ENCODE measurements at places on chromosomes 1 and 21.

- no peak for DNase-seq
Measured at GRCh38 chr1:210234329-210234757, 1.7 kb downstream of the SERTAD4 start.

- peak; percentile 76 for DNase-seq
Measured at GRCh38 chr1:168469690-168470089, 74.1 kb downstream of the XCL2 start.

DNA sequence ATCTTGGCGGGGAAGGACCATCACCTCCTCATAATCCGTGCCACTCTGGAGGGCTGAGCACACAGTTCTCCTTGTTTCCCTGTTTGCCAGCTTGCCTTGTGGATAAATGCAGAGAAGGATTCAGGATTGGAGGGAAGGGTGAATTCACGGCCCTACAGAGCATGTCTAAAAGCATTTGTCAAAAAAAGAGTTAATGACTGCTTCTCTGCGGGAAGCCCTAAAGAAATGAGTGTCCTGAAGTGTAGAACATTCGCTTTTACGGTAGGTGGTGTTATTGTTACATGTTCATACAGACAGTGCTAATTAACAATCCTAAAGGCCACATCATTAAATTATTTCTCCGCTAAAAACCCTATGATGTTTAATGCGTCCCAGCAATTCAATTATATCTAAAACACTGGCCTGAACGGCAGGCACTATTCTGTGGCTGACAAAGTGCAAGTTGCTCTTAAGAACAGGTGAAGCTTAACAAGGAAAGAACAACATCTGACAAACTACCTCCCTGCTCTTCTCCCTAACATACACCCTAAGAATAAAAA lies 112.3 kb upstream of the NFIA start:
- peak; percentile 42 for DNase-seq

GRCh38 chr1:87961992-87962391 lies 633.3 kb downstream of the LMO4 start:
- DNase-seq, result no peak

DNA sequence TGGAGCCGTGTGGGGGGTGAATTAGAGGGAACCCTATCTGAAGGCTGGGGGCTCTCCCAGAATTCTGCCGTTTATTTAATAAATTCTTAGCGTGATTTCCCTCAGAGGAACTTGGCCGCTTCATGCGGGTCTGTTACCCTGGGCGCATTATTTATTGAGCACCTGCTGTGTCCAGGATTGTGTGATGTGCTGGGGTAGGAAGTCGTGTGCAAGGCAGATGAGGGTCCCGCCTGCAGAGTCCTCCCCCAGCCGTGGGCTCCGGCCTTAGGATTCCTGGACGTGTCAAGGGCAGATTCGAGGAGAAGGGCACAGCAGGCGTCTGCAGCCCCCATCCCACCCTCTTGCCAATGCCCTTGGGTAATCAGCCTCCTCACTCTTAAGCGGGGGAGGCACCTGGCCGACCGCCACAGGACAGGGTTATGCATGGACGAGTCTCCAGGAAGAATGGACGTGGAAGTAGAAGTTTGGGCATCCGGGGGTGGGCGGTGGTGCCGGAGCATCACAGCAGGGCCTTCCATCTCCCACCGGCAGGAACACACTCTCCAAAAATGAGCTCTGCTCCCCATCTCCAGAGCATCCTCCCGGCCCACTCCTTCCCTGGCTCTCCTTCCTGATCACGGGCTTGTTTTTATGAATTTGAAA lies 233.3 kb upstream of the C1orf174 start:
- no peak for DNase-seq

GRCh38 chr1:48250572-48250971 lies 28.1 kb downstream of the SLC5A9 start:
- DNase-seq, result no peak

DNA sequence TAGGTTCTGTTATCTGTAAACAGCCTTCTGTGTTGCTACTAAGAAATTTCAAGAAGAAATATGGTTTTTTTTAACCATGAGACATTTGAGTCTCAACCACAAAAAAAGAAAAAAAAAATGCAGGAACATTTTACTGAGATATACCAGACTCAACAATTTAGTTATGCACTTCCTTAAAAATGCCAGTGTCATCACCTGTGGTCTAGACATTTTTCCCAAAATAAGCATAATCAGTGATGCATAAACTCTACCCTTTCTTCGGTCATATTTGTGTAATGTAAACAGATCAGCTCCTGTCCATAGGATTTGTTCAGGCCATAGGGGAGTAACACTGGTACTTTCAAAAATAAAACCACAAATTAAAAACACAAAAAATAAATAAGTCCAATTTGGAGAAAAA lies 122.6 kb upstream of the TNFSF4 start:
- DNase-seq, result no peak

GRCh38 chr1:33137800-33138199 lies 44.0 kb downstream of the TRIM62 start:
- no peak for DNase-seq

- no peak for DNase-seq
Measured at GRCh38 chr1:115115521-115116161, 26.3 kb upstream of the TSPAN2 start.

DNA sequence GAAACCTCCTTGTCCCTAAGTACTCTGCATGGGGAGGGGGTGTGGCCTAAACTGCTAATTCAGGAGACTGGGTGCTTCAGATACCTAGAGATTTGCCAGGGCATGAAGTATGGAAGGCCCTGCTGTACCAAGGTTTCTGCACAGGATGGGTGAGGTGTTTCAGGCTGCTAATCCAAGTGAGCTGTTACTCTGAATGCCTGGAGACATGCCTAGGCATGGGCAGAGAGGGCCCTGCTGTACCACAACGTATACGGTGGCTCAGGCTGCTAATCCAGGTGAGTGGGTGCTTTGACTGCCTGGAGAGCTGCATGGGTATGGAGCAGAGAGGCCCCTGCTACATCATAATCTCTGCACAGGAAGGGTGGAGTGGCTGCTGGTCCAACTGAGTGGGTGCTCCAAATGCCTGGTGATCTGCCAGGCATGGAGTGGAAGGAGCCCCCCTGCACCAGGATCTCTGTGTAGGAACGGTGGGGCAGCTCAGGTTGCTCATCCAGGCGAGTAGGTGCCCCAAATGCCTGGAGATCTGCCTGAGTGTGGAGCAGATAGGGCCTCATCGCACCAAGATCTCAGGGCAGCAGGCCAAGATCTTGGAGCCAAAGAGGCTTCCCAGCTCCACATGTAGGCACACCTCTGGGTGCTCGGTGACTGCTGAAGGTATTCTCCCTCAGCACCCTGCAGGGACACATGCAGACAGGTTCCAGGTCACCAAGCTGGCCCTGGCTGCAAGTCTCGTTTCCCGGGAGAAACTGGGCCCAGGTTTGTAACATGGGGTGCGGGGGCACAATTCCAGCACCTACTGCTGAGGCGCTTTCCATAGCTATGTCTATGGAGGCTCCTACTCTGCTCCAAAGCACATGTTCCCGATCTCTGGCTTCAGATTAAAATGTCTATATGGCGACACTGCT lies 252.5 kb upstream of the PLXNA2 start:
- DNase-seq, result no peak

- DNase-seq, result no peak
Measured at GRCh38 chr21:45111703-45112102, 37.3 kb downstream of the ADARB1 start.

GRCh38 chr1:26318338-26319064 lies 743 bp downstream of the CD52 start:
- DNase-seq, result no peak

DNA sequence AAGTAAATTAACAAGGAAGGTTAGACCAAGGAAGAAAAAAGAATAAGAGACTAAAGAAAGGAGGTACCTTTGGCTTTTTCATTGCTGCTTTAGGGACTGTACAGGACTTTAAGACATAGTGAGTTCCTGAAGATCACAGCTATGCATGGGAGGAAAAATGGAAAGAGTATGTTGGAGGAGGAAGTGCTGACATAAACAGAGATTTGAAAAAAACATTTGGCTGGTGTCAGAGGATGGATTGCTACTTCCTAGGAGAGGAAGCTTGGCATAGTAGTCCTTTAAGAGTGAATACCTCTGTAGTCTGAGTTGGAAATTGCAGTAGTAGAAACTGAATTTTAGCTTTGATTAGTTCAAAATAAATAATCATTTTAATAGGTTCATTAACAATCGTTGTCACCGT lies 398.4 kb downstream of the RYR2 start:
- DNase-seq, result no peak

- DNase-seq, result no peak
Measured at GRCh38 chr1:247747616-247748015, 325 bp downstream of the OR14A2 start.

DNA sequence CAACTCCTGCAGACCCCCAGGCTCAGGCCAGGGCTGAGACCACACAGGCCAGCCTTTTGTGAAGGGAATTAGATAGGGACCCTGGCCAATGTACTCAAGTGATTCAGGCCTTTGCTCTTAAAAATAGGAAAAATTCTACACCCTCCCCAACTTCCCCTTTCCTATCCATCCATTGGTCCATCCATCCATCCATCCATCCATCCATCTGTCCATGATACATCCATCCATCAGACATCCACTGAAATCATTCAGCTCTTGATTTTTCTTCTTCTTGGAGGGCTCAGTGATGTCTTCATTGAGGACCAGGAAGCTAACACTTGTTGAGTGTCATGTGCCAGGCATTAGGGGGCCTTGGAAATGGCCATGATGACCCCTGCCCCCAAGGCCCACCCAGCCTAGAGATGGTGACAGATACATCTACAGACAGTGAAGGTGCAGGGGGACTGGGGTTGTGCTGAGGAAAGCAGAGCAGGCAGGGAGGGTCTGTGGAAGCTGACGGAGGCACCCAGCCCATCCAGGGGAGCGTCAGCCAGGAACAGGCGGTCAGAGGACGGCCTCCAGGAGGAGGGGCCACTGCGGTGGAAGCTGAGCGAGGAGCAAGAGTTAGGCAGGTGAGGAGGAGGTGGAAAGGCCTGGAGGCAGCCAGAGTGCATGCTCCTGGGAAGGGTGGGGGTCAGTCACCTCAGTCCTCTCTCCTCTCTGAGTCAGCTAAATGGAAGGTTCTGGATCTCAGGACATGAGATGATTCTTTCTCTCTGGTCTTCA lies 81.9 kb downstream of the EPHB2 start:
- DNase-seq, result peak; percentile 72

- no peak for DNase-seq
Measured at GRCh38 chr1:5662744-5663126, 329.5 kb downstream of the NPHP4 start.

GRCh38 chr1:152917794-152918193 lies 9.4 kb downstream of the IVL start:
- no peak for DNase-seq

GRCh38 chr1:48691429-48692001 lies 85.2 kb downstream of the BEND5 start:
- DNase-seq, result no peak

All from left hindlimb (tissue), 1 donor.